Activated naive CD4-positive, alpha-beta T cell treated with anti-CD3 and anti-CD28 coated beads, Interleukin-2, amount 10 ng/mL, durations not matched to agents 7 days and 5 days (primary cell): ENCODE measurements at places on chromosomes 7 and 10.

DNA sequence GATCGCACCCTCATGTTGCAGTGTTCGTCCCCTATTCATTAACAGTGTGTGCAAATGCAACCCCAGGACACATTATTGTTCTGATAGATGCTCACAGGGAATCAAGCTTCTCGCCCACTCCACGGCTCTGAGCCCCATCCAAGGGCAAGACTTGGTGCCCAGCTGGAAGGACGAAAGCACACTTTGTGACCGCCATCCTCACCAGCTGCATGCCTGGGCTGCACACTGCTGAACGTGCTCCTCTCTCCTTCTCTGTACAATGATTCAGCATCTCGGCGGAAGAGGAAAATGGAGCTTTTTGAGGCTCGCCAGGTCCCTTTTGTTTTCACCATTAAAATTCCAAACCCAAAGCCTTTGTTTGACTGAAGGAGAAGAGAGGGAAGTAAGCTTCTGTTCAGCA is 41.9 kb downstream of the MKI67 start:
- no peak for DNase-seq

DNA sequence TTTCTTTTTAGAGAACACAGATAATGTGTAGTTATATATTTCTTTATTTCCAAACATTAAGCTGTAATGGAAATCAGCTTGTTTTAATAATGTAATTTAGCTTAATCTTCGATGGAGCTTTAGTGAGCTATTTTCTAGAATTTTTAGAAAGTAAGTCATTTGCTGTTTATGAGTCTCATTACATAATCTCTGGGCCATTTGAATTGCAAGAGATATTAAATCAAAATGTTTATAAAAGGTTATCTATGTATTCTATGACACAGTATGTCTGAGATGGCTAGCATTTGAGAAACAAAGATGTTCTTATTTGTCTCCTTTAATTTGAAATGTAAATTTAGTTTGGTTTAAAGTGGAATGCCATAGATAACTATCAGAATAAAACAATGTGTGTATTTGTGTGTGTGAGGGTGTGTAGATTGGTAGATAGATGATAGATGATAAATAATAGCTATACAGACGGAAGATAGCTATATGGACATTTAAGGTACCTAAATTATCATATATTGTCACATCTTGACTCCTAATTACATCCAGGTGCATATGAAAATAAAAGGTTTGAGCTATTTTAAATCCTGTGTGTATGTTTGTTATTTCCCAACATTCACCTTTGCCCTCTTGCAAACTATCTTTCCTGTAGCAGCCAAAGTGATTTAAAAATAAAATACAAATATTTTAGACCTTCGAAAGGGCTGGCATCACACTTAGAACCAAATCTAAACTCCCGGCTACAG is 478.0 kb upstream of the KLF6 start:
- DNase-seq, result no peak

GRCh38 chr10:21292763-21293517 is 232.5 kb downstream of the SKIDA1 start:
- DNase-seq, result no peak

DNA sequence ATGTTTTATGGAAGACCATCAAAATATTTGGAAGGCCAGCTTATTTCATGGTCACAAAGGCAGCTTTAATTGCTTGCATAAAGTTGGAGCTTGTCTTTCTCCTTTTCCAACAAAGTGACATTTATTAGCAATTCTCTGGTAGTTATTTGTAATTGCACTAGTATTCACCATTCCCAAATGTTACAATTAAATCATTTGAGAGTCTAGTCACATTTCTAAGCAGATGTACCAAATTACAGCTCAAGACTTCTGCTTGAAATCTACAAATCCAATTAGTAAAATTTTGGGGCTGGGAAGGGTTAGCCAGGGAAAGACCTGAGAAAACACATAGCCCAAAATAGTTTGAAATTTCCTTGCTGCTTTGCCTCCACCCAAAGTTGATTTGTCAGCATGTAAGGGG is 376.1 kb upstream of the LRGUK start:
- no peak for DNase-seq

GRCh38 chr7:142438235-142438922 is 180.5 kb upstream of the PRSS58 start:
- peak; percentile 58 for DNase-seq

DNA sequence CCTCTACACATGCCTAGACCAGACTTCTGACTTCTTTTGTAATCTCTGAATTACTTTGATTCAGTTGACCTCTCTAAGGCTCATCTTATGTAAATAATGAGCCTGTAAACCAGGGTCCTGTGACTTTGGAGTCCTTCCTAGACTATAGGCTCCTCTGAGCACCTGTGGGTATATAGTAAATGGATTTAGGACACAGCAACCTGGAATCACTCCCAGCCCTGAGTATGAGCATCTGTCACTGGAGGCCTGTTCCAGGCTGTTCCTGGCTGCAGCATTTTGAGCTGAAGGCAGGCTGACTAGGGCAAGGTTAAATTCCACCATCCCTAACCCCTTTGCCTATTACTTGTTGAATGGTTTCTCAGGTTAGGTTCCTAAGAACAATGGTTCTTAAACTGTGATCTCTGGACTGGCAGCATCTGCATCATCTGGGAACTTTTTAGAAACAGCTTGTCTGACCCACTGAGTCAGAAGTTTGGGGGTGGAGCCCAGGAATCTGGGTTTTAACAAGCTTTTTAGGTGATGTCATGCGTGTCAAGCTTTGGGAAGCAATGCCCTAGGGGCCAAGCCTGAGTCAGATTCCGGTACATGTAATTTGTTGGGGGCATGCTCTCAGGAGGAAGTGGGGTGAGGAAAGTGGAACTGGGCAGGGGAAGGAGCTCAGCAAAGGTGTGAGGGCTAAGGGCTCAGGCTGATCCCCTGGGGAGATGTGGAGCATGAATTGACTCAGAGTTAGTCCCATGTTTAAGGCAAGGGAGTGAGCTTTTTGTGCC is 28.2 kb downstream of the MINDY4 start:
- DNase-seq, result no peak

DNA sequence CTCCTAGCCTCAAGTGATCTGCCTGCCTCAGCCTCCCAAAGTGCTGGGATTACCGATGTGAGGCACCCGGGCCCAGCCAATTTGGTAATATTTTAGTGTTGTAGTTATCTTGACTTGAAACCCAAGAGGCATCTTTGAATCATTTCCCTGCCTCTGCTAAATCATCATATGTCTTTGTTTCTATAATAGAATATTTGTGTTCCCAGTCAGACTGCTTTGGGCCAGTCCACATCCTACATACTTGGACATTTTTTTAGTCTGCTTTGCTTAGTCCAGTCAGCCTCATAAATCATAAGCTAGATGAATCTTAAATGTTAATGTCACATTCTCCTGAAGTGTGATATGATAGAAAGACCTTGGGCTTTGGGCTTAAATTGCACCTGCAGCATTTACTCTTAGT is 5.9 kb downstream of the STAM start:
- no peak for DNase-seq

GRCh38 chr10:58982470-58983239 is 193.8 kb upstream of the PHYHIPL start:
- no peak for DNase-seq

DNA sequence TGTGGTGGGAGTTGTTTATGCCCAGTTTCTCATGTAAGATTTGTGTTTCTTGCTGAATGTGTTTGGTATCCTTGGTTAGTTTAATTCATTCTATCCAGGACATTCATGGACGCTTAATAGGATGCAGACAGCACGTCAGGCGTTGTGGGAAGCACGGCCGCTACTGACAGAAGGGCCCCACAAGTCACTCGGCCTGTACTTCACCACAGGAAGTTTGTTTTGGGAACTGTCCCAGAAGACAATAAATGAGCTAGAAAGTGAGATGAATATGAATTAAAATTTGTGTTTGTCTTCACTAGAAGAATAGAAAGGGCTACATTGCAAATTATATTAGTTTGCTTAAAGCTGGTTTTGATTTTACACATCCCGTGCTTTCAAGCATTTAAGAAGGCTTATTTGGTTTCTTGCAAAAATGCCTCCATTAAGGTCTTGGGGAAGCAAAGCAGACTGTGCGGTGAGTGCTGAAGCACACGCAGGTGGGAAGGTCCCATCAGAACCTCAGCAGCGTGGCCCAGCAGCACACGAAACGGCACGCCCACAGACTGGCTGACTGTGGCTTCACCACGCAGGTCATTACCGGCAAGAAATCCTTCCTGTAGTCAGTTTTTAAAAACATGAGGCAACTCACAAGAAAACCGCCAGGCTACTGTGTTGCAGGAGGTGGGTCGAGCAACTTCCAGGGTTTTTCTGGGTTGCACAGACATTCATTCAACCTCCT is 74.1 kb downstream of the VIPR2 start:
- DNase-seq, result peak; percentile 40

DNA sequence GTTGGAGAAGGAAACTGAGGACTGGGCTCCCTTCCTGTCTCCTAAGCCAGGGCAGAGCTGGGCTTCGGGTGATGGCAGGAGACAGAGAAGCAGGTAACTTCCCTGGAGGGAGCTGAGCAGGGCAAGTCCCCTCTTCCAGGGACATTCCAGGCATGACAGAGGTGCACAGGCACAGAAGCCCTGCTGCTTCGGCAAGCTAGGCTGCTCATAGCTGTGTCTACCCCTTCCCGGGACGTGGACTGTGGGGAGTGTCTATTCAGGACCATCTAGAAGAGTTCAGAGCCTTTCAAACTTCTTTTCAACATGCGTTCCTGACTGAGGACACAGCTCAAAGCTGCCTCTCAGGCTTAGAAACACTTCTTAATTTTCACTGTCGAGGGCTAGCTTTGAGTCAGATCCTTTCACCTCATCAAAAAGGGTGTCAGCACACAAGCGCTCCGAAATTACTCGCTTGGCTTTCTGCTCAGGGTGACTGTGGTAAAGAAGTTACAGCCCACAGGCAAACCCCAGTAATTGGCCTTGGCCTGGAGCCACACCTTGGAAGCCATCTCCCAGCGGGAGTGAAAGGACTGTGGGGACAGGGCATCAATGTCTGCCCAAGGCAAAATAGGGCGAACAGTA is 63.7 kb upstream of the STEAP1B start:
- DNase-seq, result peak; percentile 42

DNA sequence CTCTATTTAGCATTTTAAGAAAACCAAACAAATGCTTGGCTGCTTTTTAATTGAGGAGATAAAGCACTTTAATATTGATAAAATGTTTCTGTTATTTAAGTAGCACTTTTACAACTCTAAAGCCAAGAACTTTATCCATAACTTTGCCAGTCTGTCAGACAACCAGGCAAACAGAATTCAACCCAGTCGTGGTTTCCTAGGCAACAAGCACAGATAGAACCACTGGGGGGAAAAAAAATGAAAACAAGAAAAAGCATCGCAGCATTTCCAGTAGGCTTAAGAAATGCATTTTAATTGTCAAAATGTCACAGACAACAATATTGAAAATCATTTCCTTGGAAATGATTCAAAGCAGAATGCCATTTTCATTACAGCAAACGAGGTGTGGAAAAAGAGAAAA is 323.4 kb downstream of the PARD3 start:
- no peak for DNase-seq

- DNase-seq, result no peak
Measured at GRCh38 chr7:3272691-3273141, 28.3 kb upstream of the SDK1 start.

DNA sequence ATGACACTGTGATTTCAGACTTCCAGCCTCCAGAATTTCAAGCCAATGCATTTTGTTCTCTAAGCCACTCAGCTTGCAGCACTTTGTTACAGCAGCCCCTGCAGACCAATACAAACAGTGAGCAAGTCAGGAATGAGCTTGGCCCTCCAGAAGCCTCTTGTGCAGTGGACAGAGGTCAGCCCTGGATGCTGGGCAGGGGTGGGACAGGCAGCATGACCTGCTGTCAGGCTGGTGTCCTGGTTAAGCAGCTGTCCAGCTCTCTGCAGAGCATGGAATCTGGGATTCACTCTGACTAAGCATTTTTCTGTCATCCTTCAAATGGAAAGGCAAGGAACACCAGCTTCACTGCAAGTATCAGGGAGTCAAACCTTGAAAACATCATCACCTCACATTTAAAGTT is 85.5 kb upstream of the GDF10 start:
- DNase-seq, result no peak

DNA sequence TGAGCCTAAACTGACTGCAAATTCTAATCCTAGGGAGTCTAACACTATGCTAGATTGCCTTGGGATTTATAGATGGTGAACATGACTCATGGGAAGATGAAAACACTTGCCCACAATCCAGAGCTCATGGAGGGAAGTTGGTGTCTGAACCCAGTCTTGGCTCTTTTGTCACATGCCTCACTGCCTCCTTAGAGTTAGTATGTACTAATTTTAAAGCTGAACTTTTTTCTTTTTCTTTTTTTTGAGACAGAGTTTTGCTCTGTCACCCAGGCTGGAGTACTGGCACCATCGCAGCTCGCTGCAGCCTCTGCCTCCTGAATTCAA is 14.4 kb downstream of the MRPL32 start:
- no peak for DNase-seq

GRCh38 chr10:789831-790701 is 100.6 kb upstream of the DIP2C start:
- DNase-seq, result no peak

DNA sequence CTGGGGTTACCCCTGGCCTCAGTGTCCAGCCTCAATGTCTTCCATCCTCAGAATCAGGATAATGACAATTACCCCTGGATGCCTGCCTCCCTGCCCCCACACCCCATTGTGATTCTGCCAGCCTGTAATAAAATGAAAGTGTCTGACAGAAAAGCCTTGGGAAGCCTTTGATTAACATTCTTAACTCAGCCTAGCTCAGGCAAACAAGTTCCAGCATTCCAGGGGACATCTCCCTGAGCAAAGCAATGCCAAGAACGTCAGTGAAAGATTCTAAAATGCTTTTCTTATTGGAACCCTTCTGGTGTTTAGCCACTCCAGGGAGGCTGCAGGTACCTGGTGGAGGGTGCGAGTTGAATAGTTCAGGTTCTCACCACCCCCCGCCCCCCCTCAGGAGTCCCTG is 18.7 kb downstream of the AFAP1L2 start:
- no peak for DNase-seq

DNA sequence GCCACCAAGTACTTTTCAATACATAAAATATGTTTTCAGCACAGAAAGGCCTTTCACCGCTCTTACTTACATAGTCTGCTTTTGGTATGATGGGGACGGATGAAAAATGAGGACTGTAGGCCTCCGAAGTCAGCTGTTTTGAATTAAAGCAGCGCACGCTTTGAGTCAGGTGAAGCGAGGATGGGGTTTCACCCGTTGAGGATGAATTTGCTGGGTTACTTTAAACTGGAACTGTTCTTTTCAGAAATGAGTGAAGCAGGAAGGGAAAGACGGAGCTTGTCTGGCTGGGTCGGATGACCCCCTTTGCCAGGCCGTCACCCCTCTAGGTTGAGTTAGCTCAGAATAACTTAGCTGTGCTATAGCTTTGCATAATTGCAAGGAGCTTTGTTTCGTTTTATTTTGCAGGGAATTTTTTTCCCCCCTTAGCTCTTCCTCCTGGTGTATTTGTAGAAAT is 40.0 kb downstream of the CUX1 start:
- no peak for DNase-seq

GRCh38 chr7:29386196-29386765 is 177.4 kb upstream of the PRR15 start:
- DNase-seq, result no peak
